Glutamatergic neuron (in vitro differentiated cells): ENCODE measurements at places on chromosomes 1 and 21.

GRCh38 chr1:5881526-5882222 is 110.6 kb downstream of the NPHP4 start:
- H3K27ac ChIP-seq, result no peak overlapping the region
- peaks cover 25% of the 10 kb centered on the region for H3K36me3 ChIP-seq
- H3K4me1 ChIP-seq, result peaks cover 22% of the 10 kb centered on the region
- H3K4me3 ChIP-seq, result no peak overlapping the region
- H3K27me3 ChIP-seq, result peaks cover 10% of the 10 kb centered on the region

GRCh38 chr1:86913399-86913895 is 479 bp downstream of the SELENOF start:
- peaks cover 4% of the 10 kb centered on the region for H3K36me3 ChIP-seq
- H3K27me3 ChIP-seq, result no peaks in the 10 kb centered on the region
- no peak for DNase-seq
- peaks cover 4% of the 10 kb centered on the region for H3K4me1 ChIP-seq
- H3K27ac ChIP-seq, result no peak overlapping the region

GRCh38 chr1:63408331-63408730 is 40.9 kb downstream of the ALG6 start:
- no peak overlapping the region for H3K4me3 ChIP-seq
- no peaks in the 10 kb centered on the region for H3K4me1 ChIP-seq
- DNase-seq, result no peak
- no peaks in the 10 kb centered on the region for H3K36me3 ChIP-seq

DNA sequence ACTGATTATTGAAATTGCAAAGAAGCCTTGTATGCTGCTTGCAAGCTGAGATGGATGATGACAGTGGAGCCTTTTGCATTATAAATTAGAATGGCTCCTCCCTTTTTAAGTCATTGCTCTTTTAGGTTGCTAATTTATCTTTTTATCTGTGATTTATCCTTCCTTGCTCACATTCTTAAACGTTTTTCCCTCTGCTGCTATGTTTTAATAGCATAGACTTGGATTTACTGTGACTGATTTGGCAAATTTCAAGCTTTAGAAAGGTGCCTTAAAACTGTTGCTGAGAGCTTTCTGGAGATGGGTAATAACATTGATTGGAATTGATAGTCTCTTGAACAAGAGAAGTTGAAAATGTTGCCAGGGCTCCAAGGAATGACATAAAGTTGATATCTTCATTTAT is 313.5 kb upstream of the SGIP1 start:
- DNase-seq, result no peak
- peaks cover 3% of the 10 kb centered on the region for H3K4me1 ChIP-seq
- H3K36me3 ChIP-seq, result no peaks in the 10 kb centered on the region
- H3K27me3 ChIP-seq, result no peaks in the 10 kb centered on the region

GRCh38 chr1:99370476-99370875 is 106.2 kb downstream of the PLPPR4 start:
- no peak overlapping the region for H3K27ac ChIP-seq
- no peaks in the 10 kb centered on the region for H3K27me3 ChIP-seq

DNA sequence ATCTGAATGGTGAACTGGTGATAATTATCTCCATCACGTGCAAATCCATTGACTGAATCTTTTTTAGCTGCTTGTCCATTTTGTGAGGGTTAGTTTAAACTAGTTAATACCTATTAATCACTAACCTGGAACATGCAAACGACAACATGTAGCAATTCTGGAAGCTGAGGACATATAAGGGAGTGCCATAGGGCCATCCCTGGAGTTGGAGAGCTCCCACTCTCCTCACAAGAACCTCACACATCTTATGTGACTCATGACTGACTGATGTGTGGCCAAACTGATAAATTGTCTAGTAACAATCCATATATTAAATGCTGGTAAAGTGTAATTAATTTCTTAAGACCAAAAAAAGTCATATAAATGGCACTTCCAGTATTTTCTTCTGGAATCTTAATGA is 62.9 kb upstream of the HOOK1 start:
- H3K4me1 ChIP-seq, result peaks cover 2% of the 10 kb centered on the region
- no peaks in the 10 kb centered on the region for H3K36me3 ChIP-seq
- no peak overlapping the region for H3K4me3 ChIP-seq
- H3K27ac ChIP-seq, result no peak overlapping the region
- DNase-seq, result no peak
- no peaks in the 10 kb centered on the region for H3K27me3 ChIP-seq

DNA sequence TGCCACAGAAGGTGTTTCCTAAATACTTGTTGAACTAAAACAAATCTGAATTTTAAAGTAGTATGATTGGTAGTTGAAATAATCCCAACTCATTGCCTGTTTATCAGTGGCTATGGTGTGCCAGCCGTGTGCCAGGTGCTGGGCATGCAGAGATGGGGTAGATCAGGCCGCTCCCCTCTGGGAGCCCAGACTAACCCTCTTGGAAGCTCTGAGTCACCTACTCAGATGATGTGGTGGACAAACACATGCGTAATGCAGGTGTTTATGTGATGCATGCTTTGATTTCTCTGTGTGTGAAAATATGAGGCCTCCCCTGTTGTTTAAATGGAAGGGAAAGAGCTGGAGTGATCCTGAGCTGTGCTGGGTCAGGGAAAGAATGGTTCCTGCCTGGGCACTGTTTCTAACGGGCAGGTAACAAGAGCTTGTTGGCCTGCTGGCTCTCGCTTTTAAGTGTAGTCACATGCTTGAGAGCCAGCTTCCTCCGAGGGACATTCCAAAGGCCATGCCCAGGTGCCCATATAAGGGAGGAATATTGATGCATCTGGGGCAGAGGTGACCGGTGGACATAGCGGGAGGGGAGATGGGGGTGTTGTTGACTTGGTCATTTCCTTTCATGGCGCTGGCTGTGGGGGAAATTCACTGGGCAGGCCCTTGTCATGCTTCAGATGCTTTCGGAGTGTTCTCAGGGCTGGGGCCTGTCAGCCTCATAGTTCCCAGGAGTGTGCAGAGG is 10.2 kb downstream of the MFN2 start:
- H3K27me3 ChIP-seq, result no peaks in the 10 kb centered on the region
- no peak for DNase-seq
- H3K4me1 ChIP-seq, result no peaks in the 10 kb centered on the region

GRCh38 chr21:32653326-32653901 is 41.2 kb upstream of the CFAP298 start:
- no peak overlapping the region for H3K4me3 ChIP-seq
- no peak overlapping the region for H3K27ac ChIP-seq
- no peaks in the 10 kb centered on the region for H3K36me3 ChIP-seq
- peaks cover 8% of the 10 kb centered on the region for H3K4me1 ChIP-seq
- no peak for DNase-seq

DNA sequence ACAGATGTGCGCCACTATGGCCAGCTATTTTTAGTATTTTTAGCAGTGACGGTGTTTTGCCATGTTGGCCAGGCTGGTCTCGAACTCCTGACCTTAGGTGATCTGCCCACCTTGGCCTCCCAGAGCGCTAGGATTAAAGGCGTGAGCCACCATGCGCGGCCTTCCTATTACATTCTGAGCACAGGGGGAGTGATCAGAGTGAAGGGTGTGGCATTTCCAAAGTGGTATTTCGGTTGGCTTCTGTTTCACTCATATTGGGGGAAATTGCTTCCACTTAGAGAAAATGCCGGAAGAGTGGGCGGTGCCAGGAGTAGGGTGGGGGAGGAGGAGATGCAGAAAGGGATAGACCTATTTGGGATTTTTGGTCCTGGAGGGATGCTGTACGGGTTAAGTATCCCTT is 4.3 kb downstream of the PIK3CD start:
- DNase-seq, result no peak
- no peaks in the 10 kb centered on the region for H3K36me3 ChIP-seq

DNA sequence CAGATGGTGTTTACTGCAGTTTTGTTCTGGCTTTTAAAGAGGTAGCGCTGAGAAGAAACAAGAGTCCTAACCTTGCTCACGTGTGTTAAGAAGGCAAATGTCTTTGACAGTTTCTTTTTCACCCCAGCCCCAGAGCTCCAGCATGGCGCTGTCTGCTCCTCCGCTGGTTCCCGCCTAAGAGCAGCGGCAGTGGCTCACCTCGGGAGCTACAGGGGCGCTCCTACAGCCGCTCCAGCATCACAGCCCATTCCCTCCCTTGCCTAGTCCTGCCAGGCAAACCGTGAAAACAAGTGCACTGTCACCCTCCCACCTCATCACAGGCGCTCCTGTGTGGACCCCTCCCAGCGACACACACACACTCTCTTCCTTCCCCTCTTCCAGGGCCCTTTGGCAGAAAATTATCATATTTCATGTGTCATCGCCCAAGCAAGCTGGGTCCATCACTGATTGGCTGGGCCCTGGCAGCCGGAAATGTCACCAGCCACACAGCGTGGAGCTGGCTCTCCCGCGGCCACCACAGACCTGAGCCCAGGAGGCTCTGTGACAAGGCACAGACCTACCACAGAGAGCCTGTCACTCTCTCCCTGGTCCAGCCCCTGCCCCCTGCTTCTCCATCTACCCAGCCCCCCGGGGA is 1.2 kb upstream of the HIVEP3 start:
- H3K36me3 ChIP-seq, result no peaks in the 10 kb centered on the region
- H3K4me1 ChIP-seq, result peaks cover 14% of the 10 kb centered on the region
- H3K27me3 ChIP-seq, result peaks cover 5% of the 10 kb centered on the region
- peak overlapping the region; percentile 92 for H3K4me3 ChIP-seq
- no peak overlapping the region for H3K27ac ChIP-seq
- peak; percentile 62 for DNase-seq

DNA sequence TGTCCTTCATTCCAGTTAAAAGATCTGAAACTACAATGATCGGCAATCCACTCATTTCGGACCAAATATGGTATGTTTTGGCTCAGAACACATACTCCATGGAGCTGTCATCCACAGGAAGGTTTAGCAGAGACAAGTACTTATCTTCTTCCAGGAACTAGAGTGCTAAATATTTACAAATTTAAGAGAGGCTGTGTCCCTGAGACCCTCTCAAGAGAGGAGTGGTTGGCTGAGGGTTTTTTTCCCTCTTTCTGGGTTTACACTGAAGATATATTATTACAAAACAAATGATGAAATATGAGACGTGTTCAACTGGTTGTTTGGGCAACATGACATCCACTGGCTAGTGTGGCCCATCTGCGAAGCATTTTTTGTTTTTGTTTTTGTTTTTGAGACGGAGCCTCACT is 25.9 kb upstream of the NID1 start:
- H3K27me3 ChIP-seq, result no peaks in the 10 kb centered on the region
- no peak for DNase-seq
- no peak overlapping the region for H3K27ac ChIP-seq
- H3K4me3 ChIP-seq, result no peak overlapping the region

GRCh38 chr1:188122646-188123045 is 1293.9 kb downstream of the PLA2G4A start:
- no peak overlapping the region for H3K27ac ChIP-seq
- H3K4me1 ChIP-seq, result no peaks in the 10 kb centered on the region
- H3K27me3 ChIP-seq, result no peaks in the 10 kb centered on the region
- no peak overlapping the region for H3K4me3 ChIP-seq
- H3K36me3 ChIP-seq, result no peaks in the 10 kb centered on the region

DNA sequence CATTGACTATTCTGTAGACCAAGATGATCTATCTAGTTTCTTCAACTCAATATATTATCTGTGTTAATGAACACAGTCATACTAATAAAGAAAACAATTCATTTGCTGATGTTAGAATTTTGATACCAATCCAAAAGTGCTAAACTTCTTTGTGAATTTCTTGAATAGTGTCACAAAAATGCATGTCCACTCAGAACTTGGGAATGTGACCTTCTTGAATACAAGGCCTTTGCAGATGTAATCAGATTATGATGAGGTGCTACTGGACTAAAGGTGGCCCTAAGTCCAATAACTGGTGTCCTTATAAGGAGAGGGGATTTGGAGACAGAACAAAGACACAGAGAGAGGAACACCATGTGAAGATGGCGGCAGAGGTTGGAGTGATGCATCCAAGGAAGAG is 305.8 kb upstream of the ZP4 start:
- no peaks in the 10 kb centered on the region for H3K27me3 ChIP-seq
- no peaks in the 10 kb centered on the region for H3K36me3 ChIP-seq
- H3K4me3 ChIP-seq, result no peak overlapping the region
- no peaks in the 10 kb centered on the region for H3K4me1 ChIP-seq
- DNase-seq, result no peak
- H3K27ac ChIP-seq, result no peak overlapping the region

DNA sequence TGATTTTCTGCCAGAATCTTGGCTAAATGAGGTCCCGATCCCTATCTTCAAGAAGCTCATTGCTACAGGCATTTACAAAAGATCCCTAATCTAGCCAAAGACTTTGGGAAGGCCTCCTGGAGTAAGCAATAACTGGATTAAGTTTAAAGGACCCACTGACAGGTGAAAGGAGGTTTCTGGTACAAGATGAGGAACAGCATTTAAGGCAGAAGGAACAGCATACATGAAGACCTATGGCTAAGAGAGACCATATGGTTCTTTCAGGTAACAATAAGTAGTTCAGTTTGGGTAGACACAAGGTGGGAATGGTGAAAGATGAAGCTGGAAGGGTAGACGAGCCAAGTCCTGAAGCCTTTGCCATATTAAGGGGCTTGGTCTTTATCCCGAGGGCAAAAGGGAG is 27.8 kb downstream of the SHISAL2A start:
- H3K4me1 ChIP-seq, result peaks cover 15% of the 10 kb centered on the region
- no peak for DNase-seq
- no peak overlapping the region for H3K27ac ChIP-seq

- H3K36me3 ChIP-seq, result no peaks in the 10 kb centered on the region
- no peaks in the 10 kb centered on the region for H3K4me1 ChIP-seq
- H3K27me3 ChIP-seq, result peaks cover 5% of the 10 kb centered on the region
Observed at GRCh38 chr1:201219481-201220387, 29.1 kb downstream of the IGFN1 start.

- no peak for DNase-seq
- H3K36me3 ChIP-seq, result peaks cover 6% of the 10 kb centered on the region
- no peaks in the 10 kb centered on the region for H3K27me3 ChIP-seq
- no peak overlapping the region for H3K27ac ChIP-seq
- no peaks in the 10 kb centered on the region for H3K4me1 ChIP-seq
Observed at GRCh38 chr1:92346866-92347640, 48.2 kb downstream of the RPAP2 start.
